Astrocyte of the cerebellum (primary cell): ENCODE measurements at places on chromosomes 2 and 18.

- DNase-seq = no peak
Observed at GRCh38 chr2:105843476-105844374, 99.0 kb downstream of the NCK2 start.

GRCh38 chr18:34623557-34623956, 86.5 kb upstream of the DTNA start:
- no peak for DNase-seq

DNA sequence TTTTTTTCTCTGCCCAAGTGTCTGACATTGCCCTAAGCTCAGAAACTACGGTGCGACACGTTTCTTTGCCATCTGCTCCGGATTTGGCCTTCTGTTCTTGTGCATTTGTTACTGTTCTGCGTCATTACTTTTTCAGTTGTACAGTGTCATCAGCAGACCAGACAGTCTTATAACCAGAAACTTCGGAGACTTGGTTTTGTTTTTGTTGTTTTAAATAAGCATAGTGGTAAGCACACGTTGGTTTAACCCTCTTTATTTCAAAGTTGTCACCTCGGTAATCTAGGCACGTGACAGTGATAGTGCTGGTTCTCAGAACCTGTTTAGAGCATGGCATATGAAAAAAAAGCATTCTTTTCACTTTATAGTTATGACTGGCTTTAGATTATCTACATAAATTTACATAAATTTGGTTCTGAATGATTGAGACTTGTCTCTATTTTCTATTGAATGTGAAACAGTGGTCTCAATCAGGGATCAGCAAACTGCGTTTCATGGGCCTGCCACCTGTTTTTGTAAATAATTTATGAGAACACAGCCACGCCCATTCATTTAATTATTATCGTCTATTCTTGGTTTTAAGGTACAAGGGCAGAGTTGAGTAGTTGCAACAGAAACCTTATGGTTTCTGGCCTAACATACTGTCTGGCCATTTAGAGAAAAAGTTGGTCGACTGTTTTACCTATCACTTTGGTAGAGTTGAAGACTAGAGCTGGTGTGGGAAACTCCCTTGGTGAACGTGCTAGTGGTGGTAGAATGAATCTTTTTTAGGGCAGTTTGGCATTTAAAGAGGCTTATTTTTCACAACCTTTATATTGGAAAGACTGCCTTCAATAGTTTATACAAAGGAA, 106.5 kb downstream of the ZNF532 start:
- no peak for DNase-seq

DNA sequence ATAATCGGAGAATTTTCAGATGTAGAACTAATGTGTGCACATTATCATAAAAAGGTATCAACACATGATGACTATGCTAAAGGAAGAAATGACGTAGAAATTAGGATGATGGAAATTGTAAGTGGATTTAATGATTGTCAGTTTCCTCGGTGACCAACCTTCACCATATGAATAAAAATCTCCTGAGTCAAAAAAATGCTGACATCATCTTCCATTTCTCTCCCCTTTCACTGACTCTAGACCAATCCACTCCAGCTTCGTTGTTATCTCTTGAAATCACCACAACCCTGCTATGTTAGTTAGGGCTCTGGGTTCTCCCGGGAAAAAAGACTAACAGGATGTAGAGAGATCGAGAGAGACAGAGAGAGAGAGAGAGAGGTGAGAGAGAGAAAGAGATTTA, 204.8 kb upstream of the KYNU start:
- no peak for DNase-seq

GRCh38 chr18:9905401-9905922, 8.4 kb upstream of the VAPA start:
- no peak for DNase-seq

- no peak for DNase-seq
Observed at GRCh38 chr2:111106706-111107105, 14.0 kb upstream of the BCL2L11 start.

DNA sequence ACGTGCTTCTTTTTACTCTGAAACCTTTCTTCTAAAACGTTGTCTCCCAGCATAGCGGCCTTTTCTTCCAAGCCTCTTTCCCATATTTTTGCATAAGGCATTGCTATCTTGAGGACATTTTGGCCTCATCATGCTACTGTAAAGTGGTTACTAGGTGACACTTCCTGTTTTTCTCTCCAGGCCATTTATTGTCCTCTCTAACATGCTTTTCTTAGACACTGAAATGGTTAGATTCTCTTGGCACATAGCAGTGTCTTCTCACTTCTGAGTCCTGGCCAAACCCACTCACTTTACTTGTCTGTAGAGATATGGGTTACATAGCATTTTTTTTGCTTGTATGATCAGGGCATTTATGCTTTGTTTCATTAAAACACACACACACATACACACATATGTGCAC, 50.1 kb upstream of the KCNH7 start:
- no peak for DNase-seq

GRCh38 chr2:1907849-1908533, 163.7 kb upstream of the PXDN start:
- DNase-seq = no peak

DNA sequence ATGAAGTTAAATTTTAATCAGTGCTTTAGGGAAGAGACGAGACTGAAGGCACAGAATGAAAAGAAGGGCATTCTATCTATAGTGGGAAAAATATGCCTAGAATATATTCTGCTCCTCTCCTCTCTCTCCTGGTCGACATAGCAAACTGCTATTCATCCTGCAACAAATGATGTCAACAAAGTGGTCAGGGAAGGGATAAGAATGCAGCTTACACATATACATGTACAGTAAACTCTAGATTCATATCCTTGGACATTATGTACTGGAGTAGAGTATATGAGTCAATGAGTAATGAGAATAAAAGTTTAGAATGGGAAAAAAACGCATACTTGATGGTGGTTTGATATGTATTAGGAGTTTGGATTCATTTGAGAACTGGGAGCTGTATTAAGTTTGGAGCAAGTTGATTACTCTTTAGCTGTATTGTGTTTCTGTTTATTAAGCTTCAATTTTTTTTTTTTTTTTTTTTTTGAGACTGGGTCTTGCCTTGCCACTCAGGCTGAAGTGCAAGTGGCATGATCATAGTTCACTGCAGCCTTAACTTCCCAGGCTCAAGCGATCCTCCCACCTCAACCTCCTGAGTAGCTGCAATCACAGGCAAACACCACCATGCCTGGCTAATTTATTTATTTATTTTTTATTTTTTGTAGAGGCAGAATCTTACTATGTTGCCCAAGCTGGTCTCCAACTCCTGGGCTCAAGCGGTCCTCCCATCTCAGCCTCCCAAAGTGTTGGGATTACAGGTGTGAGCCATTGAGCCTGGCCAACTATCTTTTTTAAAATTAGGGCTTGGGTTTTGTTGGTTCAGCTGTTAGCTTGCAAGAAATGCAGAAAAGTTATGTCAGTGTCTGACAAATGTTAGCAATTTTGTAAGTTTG, 53.8 kb downstream of the STAT1 start:
- DNase-seq = no peak
